Fibroblast of skin of scalp (primary cell): ENCODE measurements at places on chromosomes 4 and X.

- DNase-seq = no peak
Measured at GRCh38 chr4:86181585-86181984, 178.3 kb downstream of the MAPK10 start.

- no peak for DNase-seq
Measured at GRCh38 chr4:9146967-9147366, 23.2 kb upstream of the FAM90A26 start.

GRCh38 chr4:4492161-4492847, 49.5 kb downstream of the STX18 start:
- DNase-seq = peak; percentile 62

DNA sequence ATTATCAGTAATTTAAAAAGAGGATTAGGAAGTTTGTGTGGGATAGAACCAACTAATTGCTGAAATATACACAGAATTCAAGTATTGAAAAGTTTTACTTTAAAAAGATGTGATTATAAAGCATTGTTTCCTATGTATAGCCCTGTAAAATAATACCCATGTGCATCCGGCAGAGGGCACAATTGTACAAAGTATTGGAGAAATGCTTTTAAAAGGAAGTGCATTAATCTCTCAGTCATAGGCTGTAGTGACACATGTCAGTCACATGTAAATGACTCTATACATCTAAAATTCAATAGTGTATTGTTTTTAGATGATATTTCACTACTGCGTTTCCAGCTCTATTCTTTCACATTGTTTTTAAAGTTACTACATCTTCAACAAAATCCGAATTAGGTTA, 9.7 kb upstream of the GEMIN8 start:
- DNase-seq = peak; percentile 43

GRCh38 chr4:85495621-85496020, 20.7 kb downstream of the ARHGAP24 start:
- peak; percentile 61 for DNase-seq

DNA sequence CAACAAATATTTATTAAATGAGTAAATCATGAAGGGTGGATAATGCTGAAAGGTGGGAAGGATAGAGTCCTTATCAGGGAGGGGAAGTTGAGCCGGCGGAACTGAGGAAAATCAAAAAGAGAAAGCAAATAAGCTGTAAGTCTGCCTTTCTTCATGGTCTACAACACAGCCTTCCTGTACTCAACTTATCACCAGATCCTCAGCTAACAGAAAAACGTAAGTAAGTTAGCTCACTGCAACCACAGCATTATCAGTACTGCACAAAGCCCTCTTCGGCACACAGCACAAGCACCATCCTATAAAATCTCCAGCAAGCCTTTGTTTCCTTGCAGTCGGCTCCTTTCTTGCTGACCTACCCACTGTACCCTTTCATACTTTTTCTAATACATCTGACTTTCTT, 70.3 kb downstream of the CRMP1 start:
- DNase-seq = no peak

GRCh38 chrX:103400931-103401330, 24.6 kb downstream of the BEX3 start:
- DNase-seq = no peak

DNA sequence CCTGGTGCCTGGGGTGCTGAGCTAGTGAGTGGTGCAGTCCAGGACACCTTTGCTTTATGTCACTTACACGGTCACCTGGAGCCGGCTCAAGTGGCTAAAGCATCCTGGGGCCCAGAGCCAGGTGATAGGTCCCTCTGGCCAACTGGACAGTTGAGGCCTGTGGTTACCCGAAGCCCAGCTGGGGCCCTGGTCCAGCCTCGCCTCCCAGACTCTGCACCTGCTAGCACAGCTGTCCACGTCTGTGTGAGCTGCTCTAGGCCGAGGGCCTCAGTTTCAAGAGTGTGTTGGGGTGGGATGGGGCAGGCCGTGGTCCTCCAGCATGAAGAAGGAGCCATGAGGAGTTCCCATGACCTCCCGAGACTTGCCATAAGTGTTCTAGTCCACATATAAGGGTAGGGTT, 7.7 kb upstream of the ADD1 start:
- no peak for DNase-seq

GRCh38 chr4:175784986-175785525, 27.0 kb downstream of the GPM6A start:
- no peak for DNase-seq

GRCh38 chr4:137674066-137674465, 141.8 kb upstream of the PCDH18 start:
- DNase-seq = peak; percentile 68

DNA sequence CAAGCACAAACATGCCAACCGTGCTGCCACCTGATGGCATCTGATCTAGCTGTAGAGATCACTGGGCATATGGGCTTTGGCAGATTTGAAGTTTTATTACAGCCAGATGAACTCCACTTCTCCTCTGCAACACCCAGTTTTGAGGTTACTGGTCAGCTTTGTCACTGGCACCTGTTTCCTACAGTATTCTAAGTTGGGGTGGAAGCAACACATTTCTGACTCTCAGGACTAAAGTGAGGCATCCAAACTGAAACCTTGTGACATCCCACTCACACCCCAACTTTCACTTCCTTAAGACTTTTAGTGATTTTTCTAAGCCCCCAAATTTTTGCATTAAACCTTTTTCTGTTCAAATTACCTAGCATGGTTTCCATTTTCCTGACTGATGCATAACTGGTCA, 115.1 kb upstream of the PCDH18 start:
- DNase-seq = no peak

GRCh38 chr4:151325111-151325948, at the start of gene SH3D19:
Gene SH3D19, minus strand, starts transcription at chr4:151325605. Its CDS starts 253 bp downstream, at chr4:151325352.
- peak; percentile 63 for DNase-seq

GRCh38 chrX:119643696-119644095, 37.5 kb upstream of the NKRF start:
- no peak for DNase-seq

DNA sequence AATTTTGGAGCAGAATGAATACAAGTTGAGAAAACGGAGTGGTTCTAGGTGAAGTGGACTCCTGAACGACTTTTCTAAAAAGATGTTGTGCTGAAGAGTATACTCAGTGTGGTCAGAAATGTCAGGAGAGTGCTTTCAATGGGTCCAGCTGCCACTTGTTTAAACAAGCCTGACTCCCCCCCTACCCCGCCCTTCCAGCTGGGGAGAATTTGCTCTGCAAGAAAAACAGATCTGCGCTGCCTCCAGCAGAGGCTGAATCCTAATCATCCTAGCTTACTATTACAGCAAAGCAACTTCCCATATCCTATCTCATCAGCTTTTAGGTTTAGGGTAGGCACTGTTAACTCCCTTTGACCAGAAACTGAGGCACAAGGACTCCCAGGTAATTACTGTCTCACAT, 1.9 kb downstream of the MAP3K15 start:
- no peak for DNase-seq

DNA sequence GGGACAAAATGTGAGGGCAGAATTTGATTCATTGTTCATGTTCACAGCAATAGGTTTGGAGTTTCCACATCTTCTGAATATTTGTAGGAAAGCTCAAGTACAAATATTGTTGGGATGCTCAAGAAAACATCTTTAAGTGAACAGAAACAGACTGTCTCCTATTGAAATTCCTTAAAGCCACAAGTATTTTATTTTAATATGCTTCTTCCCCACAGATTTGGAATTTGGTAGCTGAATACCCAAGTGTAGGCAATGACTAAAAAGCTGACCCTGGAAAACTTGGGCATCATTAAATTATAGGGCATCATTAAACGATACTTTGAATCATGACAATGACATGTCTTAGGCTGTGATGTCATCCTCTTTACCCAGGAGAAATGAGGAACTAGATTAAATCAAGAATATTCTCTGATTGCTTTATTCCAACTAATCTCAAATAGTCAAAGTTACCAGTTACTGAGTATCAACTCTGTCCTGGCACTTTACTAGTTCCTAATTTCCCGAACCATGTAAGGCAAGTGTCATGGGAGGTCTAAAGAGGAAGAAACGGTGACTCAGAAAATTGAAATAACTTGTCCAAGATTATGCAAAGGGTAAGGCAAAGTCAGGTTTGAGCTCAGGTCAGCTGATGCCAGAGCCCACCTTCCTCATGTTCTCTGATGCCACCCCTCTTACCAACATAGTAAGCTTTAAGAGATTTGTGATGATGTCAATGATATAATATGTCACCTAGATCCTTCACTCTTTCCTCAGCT, 223.1 kb upstream of the LEF1 start:
- DNase-seq = peak; percentile 51

DNA sequence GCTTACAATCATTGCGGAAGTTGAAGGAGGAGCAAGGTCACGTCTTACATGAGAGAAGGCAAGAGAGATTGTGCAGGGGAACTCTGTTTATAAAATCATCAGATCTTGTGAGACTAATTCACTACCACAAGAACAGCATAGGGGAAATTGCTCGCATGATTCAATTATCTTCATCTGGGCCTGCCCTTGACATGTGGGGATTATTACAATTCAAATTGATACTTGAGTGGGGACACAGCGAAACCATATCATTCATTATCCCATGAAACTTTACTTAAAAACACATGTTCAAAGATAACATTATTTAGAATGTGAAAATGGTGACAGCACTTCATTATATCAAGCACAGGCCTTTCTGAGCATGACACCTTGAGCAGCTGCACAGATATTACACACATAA, 1087.8 kb downstream of the C4orf33 start:
- DNase-seq = no peak

DNA sequence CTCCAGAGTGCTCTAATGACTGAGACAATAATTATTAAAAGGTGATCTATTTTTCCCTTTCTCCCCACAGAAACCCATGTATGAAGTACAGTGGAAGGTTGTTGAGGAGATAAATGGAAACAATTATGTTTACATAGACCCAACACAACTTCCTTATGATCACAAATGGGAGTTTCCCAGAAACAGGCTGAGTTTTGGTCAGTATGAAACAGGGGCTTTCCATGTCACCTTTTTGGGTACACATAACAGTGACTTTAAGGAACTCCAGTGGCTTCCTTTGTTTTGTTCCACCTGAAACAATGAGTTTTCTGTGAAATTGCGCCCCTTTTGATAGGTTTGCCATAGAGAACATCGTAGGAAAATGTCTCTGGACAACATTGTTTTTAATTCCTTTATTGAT, 69.6 kb downstream of the KIT start:
- no peak for DNase-seq

- DNase-seq = no peak
Measured at GRCh38 chr4:754221-755120, 48.8 kb downstream of the PCGF3 start.

- DNase-seq = no peak
Measured at GRCh38 chr4:153408932-153409331, 57.2 kb upstream of the TMEM131L start.

GRCh38 chr4:40699648-40700047, 50.1 kb upstream of the NSUN7 start:
- DNase-seq = peak; percentile 83
